Karpas-422 (cell line): ENCODE measurements at places on chromosomes 2 and 18.

DNA sequence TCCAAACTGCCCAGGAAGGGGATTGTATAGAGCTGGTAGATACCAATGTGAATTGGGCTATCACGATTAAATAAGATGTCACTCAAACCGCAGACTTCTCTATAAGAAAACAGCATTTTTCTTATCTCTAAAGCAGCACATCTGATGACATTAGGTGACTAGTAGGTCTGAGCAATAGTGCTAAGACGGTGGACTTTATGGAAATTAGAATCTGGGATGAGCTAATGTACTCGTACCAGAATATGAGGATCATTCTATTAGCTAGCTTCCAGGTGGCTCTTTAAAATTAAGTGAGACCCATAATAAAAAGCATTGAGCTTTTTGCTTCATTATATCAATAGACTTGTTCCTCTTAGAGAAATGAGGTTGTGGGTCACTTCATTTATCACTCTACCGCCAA lies 130.0 kb upstream of the MC4R start:
- no peak for DNase-seq

DNA sequence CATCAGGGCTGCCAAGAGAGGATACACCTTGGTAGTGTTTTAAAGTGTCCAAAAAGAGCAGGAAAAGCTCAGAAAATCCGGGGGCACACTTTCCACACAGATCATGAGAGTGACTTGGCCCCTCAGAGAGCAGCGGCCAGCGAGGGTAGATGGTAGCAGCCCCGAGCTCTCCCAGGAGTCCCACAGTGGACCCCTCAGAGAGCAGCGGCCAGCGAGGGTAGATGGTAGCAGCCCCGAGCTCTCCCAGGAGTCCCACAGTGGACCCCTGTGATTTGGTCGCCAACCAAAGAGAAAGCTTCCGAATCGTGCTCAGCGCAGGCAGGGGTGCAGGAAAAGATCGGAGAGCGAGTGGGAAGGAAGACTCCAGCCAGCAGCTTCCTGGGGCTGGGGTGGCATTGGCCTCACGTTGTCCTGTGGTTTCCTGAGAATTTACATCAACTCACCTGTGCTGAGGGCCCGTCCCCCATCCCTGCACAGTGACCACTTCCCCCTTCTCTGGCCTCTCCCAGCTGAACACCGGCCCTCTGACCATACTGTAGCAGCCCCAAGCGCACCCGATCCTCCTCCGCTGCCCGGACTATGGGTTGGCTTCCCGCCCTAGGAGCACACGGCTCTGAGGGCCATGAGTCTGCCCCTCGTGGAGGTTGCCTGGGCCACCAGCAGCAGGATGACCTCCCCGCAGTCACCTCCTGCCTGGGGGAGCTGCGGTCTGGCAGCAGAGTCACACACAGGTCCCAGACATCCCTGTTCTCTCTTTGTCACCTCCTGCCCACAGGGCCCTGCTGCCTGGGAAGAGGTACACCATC lies 33.7 kb downstream of the MTERF4 start:
- DNase-seq = no peak

DNA sequence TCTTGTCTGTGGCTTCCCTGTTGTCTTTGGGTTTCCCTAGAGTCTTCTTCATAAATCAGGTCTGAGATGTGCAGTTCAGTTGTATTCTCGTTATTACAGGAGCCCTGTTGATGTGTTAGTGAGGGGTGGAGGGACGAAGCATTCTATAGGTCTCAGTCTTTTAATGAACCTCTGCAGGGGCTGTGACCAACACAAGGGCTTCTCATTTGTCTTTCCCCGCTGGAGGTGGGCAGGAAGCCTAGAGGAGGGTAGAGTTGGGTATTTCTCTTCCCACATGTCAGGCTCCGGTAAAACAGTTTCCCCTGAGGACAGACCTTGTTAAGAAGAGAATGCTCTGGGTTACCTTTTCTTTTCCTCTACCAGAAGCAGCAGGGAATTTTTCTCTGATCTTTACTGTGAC lies 31.2 kb downstream of the PROC start:
- no peak for DNase-seq

- DNase-seq = no peak
Measured at GRCh38 chr2:27932396-27932795, 41.9 kb downstream of the BABAM2 start.

GRCh38 chr2:54577944-54578647 lies 122.0 kb downstream of the SPTBN1 start:
- no peak for DNase-seq

DNA sequence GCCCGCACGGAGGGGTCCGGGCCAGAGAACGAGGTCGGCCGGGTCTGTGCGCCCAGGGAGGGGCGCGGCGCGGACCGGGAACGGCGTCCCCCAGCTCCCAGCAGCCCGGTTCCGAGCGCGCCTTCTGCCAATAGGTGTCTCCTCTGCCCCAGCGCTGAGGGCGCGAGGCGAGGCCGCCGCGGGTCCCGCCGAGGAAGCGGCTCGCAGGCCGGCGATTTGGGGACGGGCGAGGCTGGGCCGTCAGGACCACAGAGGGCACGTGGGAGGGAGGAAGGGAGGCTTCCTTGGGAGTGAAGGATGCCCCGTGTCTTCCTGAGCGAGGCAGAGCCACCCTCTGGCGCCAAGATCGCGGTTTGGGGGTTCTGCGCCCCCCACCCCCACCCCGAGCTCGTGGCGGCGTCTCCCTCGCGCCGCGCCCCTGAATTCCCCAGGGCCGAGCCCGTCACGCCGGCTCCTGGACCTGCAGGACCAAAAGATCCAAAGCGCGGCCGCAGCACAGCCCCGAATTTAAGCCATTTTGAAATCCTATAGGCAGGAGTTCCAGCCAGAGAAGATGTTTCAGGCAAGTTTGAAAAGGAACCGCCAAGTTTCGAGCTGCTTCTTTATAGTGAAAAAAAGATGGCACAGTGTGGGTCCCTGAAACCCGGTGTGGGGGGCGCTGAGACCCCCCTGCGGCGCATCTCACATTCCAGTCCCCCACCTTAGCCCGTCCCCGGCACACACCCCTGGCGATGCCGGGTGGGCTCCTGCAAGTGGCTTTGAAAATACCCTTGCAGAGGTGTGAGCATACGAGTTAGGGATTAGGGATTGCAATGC lies 909 bp downstream of the NFATC1 start:
- peak; percentile 88 for DNase-seq

- no peak for DNase-seq
Measured at GRCh38 chr2:13822365-13822764, 810.2 kb upstream of the LRATD1 start.

DNA sequence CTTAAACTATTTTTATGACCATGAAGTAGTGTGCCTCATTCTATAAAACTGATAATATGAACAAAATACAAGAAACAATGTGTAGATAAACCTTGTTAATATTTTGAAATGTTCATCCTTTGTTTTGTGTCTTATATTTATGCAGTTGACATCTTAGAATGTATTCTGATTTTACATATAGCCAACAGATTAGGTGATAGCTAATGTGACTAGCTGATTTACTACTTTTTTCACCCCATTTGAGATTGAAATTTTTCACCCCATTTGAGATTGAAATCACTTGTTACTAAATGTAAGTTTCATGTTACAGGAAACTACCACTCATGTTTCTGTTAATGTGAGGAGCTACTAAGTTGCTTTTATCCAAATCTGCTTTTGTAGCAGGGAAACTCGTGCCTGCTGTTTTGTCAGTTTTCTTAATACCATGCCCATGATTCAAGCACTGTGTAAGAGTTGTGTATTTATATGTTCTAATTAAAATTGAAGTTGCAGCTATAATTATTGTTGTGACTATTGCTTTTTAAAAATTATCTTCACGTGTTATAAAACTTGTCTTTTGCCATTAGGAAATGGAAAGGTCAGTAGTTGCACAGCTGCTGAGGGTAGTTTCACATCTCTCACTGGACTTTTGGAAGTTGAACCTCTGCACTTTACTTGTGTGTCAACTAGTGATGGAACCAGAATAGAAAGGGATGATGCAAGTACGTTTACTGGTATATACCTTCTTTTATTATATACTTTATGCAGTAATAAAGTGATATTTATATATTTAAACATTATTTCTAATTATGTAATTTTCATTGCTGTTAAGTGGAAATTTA lies 96.6 kb downstream of the BIRC6 start:
- no peak for DNase-seq

DNA sequence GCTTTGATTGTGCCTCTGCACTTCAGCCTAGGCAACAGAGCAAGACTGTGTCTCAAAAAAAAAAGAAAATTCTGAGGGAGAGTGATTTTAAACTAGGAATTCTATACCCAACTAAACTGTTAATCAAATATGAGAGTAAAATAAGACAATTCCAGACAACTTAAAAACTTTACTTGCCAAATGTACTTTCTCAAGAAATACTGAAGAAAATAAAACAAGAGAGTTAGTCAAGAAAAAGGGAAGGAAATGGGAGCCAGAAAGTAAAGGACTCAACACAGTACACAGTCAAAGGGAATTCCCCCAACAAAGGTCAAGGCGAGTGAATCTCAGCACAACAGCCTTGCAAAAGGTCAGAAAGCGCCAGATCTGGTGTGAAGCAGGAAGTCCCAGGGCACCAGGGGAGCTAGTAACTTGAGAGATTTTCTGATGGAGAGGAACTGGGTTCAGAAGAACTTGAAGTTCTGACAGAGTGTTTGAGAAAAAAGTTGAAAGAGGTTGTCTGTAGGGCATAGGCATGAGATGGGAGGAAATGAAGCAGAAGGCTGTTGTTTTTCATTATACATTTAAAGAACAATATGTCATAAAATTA lies 22.6 kb upstream of the TBC1D8 start:
- DNase-seq = no peak

DNA sequence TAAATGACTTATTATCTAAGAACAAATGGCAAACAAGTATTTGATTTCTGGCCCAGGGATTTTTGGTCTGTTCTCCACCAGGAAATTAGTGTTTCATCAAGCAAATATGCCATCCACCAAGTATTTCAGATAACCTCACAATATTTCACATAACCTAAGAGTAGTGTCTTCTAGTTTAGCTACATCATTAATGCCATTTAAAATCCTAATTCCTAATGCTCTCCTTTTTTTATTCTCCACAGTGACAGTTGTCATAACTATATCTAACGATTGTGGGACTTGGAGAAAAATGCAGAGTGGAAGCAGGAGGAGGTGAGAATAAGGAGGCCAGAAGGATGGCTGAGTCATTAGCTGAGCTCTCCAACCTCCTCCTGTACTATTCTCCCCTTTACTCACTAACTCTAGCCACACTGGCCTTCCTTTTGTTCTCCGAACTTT lies 58.5 kb upstream of the CTLA4 start:
- DNase-seq = no peak

- DNase-seq = no peak
Measured at GRCh38 chr18:36255072-36255698, 42.3 kb upstream of the FHOD3 start.
